ENCODE measurements at places on chromosomes 16 and 17.

DNA sequence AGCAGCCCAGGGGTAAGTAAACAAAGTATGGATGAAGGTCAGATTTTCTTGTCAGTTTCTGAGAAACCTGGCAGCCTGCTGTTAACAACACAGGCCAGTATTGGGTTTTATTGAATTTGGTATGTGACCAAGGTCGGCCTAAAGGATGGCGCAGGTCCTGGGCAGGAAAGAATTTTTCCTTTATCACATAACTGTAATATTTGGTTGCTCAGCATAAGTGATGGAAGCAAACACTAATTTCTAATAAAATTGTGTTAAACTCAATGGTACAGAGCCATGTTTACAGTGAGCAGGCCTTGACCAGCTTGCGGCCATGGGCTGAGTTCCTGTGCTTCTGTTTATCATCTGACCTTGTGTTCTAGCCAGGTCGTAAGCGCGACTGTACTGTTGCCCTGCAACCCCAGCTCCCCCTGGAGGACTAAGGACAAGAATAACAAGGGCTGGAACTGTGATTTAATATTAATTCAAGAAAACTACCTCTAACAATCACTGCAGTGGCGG, 10.5 kb downstream of the POLDIP2 start:
- no peak for DNase-seq

DNA sequence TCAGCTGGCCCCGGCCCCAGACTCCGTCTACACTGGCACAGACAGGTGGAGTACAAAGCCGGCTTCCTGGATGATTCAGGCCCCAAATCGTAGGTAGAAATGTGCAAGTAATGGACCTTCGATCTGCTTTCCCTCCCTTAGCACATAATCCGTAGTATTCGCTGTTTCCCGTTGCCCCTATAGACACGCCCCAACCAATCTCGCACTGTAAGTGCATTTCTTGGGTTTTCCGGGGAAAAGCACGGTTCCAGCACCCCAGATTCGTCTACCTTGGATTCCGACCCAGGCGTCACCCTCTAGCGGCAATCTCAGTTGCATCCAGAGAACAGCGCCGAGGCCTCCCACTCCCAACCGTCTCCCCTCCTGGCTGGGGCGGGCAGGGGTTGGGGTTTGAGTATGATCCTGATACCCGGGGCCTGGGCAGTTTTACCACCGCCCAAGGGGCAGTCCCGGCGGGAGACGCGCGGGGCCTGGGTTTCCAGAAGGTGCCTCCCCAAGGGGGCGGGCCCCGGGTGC, 12.1 kb upstream of the FOXF1 start:
- DNase-seq, result no peak

- no peak for DNase-seq
Measured at GRCh38 chr17:37389160-37389559, 13.4 kb downstream of the C17orf78 start.

- DNase-seq, result no peak
Measured at GRCh38 chr17:32015245-32016013, 8.2 kb downstream of the LRRC37B start.

DNA sequence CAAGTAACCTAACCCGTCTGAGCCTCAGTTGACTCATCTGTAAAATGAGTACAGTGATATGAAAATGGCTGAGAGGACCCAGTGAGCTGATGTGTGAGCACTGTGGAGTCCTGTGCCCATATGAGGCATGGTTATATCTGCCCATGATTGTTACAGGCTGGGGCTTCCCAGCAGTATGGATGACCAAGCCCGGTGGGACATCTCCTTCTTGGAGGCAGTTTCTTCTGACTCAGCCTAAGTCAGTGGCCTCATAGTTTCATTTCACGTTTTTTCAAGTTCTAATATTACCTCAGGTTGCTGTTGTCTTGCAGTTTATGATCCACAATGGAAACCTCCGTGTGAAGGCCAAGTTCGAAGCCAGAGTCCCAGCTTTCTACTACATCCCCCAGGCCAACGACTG, 4.8 kb downstream of the ADAP2 start:
- DNase-seq, result no peak

DNA sequence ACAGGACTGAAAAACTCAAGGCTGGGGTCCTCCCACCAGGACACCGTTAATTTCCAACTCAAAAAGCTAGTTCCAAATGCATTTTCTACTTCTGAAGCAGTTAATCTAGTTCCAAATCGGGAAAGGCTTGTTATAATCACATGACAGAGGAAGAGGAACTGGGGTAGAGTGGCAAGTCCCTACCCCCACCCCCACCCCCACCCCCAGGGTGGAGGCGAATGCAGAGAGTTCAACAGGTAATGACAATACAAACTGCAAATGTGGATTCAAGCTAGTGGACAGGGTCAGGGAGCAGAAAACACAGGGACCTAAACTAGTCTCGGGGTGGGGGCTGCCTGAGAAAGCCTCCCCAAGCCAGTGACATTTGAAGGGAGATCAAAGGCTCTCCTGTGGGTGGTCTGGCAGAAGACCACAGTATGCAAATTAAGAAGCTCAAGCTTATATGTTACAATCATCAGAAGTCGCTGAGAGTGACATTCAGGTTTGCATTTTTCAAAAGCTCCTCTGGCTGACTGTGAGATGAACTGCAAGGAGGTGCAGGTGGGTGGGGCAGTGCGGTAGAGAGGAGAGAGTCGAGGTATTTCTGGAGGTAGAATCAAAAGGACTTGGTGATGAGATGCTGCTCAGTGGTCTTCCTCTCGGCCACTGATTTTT, 56.4 kb upstream of the SLC25A19 start:
- DNase-seq, result peak; percentile 7
